ENCODE measurements at places on chromosomes 3 and 15. TPM values are rescaled to one million over a fixed set of nuclear protein-coding genes. Genes with fewer than 3 reads are reported as not detected.

- H3K36me3 ChIP-seq, result peaks cover 19% of the 10 kb centered on the region
- DNase-seq, result peak; percentile 40
- no peaks in the 10 kb centered on the region for H3K27me3 ChIP-seq
- no peak overlapping the region for H3K27ac ChIP-seq
Measured at GRCh38 chr3:58422756-58423325, 10.8 kb downstream of the PDHB start.

DNA sequence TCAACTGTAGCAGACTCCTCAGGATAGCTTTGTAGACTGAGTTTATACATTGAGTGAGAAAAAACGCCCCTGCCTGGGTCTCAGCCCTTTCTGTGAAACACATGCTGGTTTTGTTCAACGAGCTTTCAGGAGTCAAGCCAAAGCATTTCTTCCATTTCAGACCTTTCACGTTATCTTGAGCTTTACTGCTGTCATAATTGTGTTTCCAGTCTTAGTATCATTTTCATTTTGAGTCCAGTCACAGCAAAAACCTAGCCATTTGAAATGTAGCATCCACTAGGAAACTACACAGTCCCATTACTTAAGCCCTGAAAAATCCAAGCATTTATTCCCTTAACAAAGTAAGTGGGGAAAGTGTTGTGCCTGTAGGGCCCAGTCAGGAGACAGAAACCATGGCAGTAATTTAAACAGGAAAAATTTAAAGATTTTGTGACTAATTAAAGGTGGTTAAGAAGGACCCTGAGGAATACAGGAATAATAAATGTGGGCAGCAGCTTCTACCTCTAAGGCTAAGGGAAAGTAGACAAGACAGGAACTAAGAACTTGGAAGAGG, 110.1 kb upstream of the ABHD17C start:
- no peaks in the 10 kb centered on the region for H3K27me3 ChIP-seq
- H3K4me3 ChIP-seq, result no peak overlapping the region
- H3K36me3 ChIP-seq, result no peaks in the 10 kb centered on the region
- peak overlapping the region; percentile 97 for H3K27ac ChIP-seq
- peaks cover 63% of the 10 kb centered on the region for H3K4me1 ChIP-seq

GRCh38 chr3:194315965-194316361, 35.2 kb downstream of the CPN2 start:
- no peak overlapping the region for H3K27ac ChIP-seq
- H3K27me3 ChIP-seq, result no peaks in the 10 kb centered on the region
- DNase-seq, result no peak
- H3K4me3 ChIP-seq, result peak overlapping the region; percentile 64

GRCh38 chr3:147843331-147843730, 434.2 kb downstream of the ZIC1 start:
- peak; percentile 29 for DNase-seq
- H3K27me3 ChIP-seq, result no peaks in the 10 kb centered on the region
- no peak overlapping the region for H3K27ac ChIP-seq

DNA sequence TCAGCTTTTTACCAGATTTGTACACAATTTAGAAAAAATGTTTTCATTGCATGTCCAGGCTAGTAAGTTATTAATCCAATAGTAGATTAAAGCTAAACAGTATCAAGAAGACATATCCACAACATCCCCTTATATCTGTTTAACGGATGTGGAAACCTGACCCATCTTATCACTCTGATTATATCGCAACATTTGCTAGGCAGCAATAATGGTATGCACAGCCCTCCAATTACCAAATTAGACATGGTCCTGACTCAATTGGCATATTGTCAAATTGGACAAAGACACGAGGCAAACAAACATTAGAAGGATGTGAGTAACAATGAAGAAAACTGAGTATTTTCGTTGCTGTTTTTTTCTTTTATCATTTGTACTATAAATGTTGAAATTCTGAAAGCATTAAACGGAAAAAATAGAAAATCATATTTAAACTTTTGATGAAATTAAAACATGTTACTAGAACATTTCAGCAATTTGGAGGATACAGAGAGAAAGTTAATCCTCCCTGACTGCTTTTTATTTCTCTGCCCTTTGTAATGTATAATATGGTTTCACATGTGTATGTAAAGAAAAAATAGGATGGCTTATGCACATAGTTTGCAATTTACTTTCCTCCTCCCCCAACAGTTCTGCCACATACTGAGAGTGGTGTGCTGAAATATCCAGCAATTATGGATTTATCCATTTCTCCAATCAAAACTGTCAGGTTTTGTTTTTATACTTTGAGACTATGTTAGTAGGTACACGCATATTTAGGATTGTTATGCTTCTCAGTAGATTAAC, 633.7 kb downstream of the ZIC1 start:
- no peak overlapping the region for H3K4me3 ChIP-seq
- no peak overlapping the region for H3K27ac ChIP-seq
- H3K27me3 ChIP-seq, result peaks cover 48% of the 10 kb centered on the region
- H3K4me1 ChIP-seq, result no peaks in the 10 kb centered on the region
- DNase-seq, result peak; percentile 16

DNA sequence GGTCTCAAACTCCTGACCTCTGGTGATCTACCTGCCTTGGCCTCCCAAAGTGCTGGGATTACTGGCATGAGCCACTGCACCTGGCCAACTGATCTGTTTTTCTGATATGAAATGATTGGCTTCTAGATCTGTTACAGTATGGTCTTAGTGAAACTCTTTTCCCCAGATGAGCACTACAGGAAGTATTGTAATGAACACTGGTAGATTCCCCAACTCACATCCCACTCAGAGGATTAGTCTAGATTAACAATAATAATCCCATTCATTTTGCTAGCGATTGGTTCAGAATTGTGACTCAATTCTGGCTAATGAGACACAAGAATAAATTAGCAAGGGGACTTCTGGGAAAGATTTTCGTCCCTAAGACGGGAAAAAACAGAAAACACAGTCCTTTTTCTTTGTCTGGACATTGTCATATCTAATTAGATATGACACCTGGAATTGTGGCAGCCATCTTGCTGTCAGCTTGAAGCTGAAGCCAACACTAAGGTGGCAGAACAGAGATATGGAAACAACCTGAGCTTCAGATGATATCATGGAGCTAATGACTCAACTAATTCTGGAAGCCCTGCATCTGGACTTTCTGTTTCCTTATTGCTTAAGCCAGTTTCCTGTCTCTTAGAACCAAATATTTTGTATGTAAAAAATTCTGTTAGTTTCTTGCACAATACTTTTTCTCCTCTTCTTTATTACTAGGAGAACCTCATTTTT, 17.4 kb upstream of the NPTN start:
- no peak for DNase-seq
- H3K4me3 ChIP-seq, result no peak overlapping the region
- H3K27me3 ChIP-seq, result no peaks in the 10 kb centered on the region
- no peak overlapping the region for H3K27ac ChIP-seq

- H3K27me3 ChIP-seq, result peaks cover 13% of the 10 kb centered on the region
- H3K27ac ChIP-seq, result no peak overlapping the region
- DNase-seq, result no peak
- H3K4me3 ChIP-seq, result no peak overlapping the region
Measured at GRCh38 chr3:114446600-114446999, 152.8 kb downstream of the TIGIT start.

DNA sequence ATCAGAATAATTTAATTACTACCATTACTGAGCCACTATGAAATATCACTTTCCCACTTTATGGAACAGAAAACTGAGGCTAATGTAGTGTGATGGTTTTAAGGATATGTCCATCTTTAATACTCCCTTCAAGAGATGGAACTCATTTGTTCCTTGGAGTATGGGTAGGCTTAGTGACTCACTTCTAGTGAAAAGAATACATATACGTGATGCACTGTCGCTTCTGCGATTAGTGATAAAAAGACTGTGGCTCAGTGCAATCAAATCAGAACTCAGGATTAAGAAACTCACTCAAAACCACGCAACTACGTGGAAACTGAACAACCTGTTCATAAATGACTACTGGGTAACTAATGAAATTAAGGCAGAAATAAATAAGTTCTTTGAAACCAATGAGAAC, 216.6 kb downstream of the SUCLG2 start:
- no peak overlapping the region for H3K27ac ChIP-seq
- H3K4me1 ChIP-seq, result no peaks in the 10 kb centered on the region
- H3K36me3 ChIP-seq, result no peaks in the 10 kb centered on the region
- DNase-seq, result no peak
- H3K27me3 ChIP-seq, result no peaks in the 10 kb centered on the region

DNA sequence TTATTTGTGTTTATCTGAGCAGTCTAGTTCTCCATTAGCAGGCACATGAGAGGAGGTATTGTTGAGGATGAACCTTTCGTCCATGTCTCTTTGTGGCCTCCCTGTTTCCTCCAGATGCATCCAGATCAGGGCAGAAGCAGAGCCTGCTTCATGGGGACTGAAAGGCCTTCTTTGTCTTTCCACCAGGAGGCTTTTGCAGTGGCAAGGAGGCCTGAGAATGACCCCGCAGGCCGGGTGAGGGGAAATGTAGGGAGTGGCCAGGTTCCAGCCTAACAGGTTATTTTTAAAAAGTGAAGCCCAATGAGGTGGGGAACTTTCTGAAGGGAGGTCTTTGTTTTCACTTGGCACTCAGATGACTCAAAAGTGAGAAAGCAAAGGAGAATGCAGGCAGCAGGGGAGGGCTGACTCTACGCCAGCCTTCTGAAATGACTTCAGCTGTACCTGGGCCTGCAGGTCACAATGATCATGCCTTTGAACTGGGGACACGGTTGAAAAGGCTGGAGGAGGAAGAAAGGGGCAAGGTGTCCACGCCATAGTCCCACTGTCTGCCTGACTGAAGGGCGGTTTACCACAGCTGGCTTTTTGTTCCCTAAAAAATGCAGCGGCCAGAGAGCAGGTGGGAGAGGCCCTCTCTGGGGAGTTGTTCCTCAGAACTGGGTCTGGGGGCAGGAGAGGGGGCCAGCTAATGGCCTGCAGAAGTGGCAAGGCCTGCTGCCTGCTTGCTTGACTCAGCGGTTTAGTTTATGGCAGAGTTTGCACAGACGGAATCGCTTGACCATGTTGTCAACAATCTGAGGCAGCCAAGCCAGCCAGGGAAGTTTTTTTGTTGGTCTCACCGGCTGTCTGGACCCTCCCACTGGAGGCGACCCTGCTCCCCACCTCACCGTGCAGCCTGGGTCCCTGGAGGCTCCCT, 28.7 kb downstream of the CMTM7 start:
- DNase-seq, result peak; percentile 99
- peaks cover 5% of the 10 kb centered on the region for H3K36me3 ChIP-seq
- H3K27ac ChIP-seq, result peak overlapping the region; percentile 99

GRCh38 chr15:74193299-74193718, 9.3 kb downstream of the STRA6 start:
- H3K27me3 ChIP-seq, result no peaks in the 10 kb centered on the region
- H3K4me3 ChIP-seq, result no peak overlapping the region
- peak; percentile 93 for DNase-seq
- no peaks in the 10 kb centered on the region for H3K36me3 ChIP-seq
- H3K4me1 ChIP-seq, result peaks cover 50% of the 10 kb centered on the region

DNA sequence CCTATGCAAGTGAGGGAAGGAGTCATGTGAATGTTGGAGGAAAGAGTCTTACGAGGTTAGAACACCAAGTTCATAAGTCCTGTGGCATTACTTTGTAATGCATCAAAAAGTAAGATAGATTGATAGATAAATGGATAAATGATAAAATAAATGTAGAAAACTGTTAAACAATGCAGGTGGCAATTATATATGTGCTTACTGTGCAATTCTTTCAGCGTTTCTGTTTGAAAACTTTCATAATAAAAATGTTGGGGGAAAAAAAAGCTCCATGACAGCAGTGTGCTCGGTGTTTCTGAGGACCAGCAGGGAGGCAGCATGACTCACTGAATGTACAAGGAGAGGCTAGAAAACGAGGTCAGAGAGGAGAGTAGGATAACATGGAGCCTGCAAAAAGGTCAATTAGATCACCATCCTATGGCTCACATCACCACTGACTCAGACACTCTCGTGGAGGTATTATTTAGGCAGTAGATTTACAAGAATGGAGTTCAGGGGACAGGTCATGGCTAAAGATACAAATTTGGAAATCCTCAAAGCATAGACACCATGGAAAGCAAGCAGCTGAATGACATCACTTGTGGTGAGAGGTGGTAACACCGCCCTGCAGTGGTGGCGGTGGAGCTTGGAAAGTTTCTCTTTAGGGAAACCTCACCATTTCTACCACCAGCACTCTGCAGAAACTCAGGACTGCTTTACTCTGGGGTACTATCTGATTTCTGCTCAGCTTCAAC, 219.8 kb downstream of the CTNNB1 start:
- peaks cover 15% of the 10 kb centered on the region for H3K4me1 ChIP-seq
- peak overlapping the region; percentile 21 for H3K27ac ChIP-seq
- H3K4me3 ChIP-seq, result no peak overlapping the region
- no peaks in the 10 kb centered on the region for H3K36me3 ChIP-seq

- no peaks in the 10 kb centered on the region for H3K36me3 ChIP-seq
- H3K27ac ChIP-seq, result no peak overlapping the region
- no peak for DNase-seq
- no peak overlapping the region for H3K4me3 ChIP-seq
Measured at GRCh38 chr3:127915937-127916493, 983 bp downstream of the KBTBD12 start.

DNA sequence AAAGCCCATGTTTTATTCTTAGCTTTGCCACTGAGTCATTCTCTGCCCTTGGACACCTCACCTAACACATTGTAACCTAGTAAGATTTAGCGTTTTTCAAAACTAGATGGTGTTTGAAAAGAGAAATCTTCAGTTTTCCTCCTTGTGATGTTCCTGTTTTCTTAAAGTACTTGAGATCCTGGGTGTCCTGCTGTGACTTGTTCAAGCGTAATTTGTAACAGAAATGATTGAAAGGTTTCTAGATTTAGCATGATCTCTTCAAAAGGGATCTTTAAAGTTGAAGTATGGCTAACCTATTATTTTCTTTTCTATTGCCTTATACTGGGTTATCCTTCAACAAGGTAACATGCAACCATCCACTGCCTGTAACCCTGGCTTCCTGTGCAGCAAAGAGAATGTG, 32.6 kb upstream of the SPATA16 start:
- DNase-seq, result no peak
- H3K4me3 ChIP-seq, result no peak overlapping the region
- no peaks in the 10 kb centered on the region for H3K4me1 ChIP-seq
- peaks cover 14% of the 10 kb centered on the region for H3K27me3 ChIP-seq
- H3K27ac ChIP-seq, result no peak overlapping the region

- H3K27me3 ChIP-seq, result no peaks in the 10 kb centered on the region
- DNase-seq, result no peak
- H3K4me3 ChIP-seq, result no peak overlapping the region
- no peak overlapping the region for H3K27ac ChIP-seq
- no peaks in the 10 kb centered on the region for H3K36me3 ChIP-seq
Measured at GRCh38 chr3:136110481-136110880, 85.7 kb downstream of the MSL2 start.

The CMC1 gene
- total RNA-seq, result 16.7 TPM

The PPARG gene
- total RNA-seq, result 208 TPM

The C2CD4B gene
- not detected for total RNA-seq

The PSMD6 gene
- 73.2 TPM for total RNA-seq

The SGO1 gene
- 12.6 TPM for total RNA-seq

The NOX5 gene
- 339 TPM for total RNA-seq

The LCTL gene
- total RNA-seq, result not detected

The CEP19 gene
- 3.2 TPM for total RNA-seq

The FGF12 gene
- not detected for total RNA-seq

The TEX55 gene
- total RNA-seq, result 0.33 TPM

The ISG20 gene
- 48.6 TPM for total RNA-seq

The GOLGA8H gene
- total RNA-seq, result 1.0 TPM

The PLSCR2 gene
- not detected for total RNA-seq
